Stimulated activated CD4-positive, alpha-beta T cell treated with anti-CD3 and anti-CD28 coated beads, Interleukin-4, amount 100 ng/mL, for 24 hours (primary cell): ENCODE measurements at places on chromosomes 5 and 9.

GRCh38 chr5:132227235-132227484, 493 bp downstream of the P4HA2 start:
- no peak for DNase-seq

- DNase-seq: no peak
Observed at GRCh38 chr9:131759017-131759647, 19.3 kb upstream of the RAPGEF1 start.

- no peak for DNase-seq
Observed at GRCh38 chr9:86600977-86601376, 246.8 kb upstream of the TUT7 start.

- no peak for DNase-seq
Observed at GRCh38 chr9:104748359-104749031, 1.0 kb downstream of the NIPSNAP3A start.

- DNase-seq: no peak
Observed at GRCh38 chr5:126015235-126016181, 407.7 kb upstream of the GRAMD2B start.

- DNase-seq: no peak
Observed at GRCh38 chr9:80437825-80438224, 866.1 kb downstream of the TLE4 start.

- DNase-seq: no peak
Observed at GRCh38 chr5:123204251-123204650, 115.2 kb downstream of the PRDM6 start.

DNA sequence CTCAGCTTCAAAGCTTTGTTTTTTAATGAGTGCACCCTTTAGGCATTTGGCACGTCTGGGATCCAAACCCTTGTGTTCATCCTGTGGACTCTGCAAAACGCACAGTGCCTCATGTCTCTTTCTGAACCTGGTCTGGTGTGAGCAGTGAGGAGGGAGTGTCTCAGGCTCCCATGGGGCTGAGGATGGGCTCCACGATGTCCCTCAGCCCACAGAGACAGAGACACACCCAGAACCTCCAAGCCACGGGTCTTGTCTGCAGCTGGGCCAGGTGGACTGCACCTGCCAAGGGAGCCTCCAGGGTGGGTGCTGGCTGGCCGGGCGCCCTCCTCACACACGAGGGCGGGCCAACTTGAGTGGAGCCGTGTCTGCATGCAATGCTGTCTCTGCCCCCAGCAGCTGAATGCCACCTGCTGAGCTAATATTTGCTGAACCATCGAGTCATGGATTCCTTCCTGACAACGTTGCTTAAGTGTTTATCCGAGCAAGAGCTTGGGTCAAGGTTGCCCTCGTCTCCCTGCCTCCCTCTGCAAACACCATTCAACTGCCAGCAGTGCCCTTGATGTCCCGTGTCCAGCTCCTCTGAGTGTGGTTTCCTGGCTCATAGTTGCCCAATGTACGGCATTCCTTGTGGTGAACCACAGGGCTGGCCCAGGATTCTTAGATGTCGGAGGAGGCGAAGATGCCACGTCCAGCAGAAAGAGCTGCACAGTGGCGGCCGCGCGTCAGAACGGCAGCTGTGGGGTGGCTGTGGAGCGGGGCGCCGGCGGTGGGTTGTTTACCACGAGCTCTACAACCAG, 31.4 kb upstream of the LPCAT1 start:
- DNase-seq: no peak
